ENCODE measurements at places on chromosomes 7 and 10.

DNA sequence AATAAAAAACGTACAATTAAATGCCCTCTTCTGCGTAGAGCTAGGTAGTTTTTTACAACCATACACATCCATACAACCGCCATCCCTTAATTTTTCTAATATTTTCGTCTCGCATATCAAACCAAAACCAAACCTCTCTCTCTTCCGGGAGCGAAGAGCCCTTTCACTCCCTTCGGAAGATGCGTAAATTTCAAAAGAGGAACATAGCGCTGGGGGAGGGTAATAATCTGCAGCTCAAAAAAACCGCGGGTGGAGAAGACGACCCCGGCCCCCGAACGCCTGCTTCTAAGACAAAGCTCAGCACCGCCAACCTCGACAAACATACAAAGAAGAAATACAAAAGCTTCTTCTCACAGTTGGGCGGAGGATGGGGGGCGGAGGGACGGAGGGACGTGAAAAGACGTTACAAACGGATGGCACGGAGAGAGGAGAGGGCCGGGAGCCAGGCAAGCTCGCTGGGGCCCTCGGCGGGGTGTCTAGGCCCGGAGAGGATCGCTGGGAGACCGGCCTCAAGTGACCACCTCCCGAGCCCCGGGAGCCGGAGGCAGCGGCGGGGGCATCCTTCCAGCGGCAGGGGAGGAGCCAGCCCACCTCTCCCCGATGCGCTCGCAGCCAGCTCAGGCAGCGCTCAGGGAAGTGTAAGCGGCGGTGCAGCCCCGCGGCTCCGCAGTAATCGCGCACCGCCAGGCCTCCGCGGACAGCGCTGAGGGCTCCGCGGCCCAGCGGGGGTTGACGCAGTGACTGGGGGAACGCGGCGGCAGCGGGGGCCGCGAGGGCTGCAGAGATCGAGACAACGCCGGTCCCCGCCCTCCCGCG lies 851 bp downstream of the MKRN1 start:
- DNase-seq: peak; percentile 37

DNA sequence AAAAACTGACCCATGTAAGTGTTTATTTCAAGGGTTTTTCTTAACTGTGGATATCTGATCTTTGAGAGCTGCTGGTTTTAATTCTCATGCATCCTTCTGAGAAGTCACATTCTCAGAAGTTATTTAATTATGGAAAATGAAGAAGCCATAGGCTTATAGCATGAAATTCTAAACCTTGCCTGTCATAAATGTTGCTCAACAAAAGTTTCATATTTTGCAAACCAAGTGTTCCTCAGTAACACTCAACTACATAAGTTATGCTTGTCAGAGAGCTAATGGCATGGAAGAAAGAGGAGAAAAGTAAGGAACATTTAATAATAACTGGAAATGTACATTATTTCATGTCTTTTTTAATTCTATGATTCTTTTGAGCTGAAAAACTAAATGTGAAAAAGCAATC lies 78.6 kb upstream of the MPP7 start:
- no peak for DNase-seq

DNA sequence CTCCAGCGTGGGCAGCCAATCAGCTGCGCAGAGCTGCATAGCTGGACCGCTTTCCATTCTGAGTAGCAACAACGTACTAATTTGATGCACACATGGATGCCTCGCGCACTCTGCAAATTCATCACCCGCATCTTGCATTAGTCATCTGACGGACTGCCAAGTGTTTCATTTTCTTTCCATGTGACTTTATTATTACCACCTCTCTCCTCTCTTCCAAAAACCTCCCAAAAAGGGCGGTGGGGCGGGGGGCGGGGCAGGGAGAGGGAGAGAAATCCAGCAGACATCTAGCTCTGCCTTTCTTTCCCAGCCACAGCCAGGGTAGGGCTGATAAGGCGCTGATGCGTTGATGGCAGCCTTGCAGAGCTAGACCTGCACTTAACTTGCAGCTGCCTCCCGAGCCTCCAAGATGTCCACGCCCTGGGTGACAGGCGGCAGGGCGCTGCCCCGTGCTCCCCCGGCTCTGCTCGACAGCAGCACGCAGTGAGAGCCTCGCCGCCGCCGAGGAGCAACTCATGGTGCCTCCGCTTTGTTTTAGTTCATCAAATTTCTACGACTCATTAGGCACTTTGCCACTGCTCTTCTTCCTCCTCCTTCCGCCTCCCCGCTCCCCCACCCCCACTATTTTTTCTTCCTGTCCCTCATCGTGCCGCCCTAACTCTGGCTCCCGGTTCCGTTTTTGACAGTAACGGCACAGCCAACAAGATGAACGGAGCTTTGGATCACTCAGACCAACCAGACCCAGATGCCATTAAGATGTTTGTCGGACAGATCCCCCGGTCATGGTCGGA lies 147.3 kb downstream of the CELF2 start:
- peak; percentile 49 for DNase-seq

- DNase-seq: peak; percentile 39
These were observed 139.0 kb downstream of the TACC2 start for GRCh38 chr10:122127943-122128342.

DNA sequence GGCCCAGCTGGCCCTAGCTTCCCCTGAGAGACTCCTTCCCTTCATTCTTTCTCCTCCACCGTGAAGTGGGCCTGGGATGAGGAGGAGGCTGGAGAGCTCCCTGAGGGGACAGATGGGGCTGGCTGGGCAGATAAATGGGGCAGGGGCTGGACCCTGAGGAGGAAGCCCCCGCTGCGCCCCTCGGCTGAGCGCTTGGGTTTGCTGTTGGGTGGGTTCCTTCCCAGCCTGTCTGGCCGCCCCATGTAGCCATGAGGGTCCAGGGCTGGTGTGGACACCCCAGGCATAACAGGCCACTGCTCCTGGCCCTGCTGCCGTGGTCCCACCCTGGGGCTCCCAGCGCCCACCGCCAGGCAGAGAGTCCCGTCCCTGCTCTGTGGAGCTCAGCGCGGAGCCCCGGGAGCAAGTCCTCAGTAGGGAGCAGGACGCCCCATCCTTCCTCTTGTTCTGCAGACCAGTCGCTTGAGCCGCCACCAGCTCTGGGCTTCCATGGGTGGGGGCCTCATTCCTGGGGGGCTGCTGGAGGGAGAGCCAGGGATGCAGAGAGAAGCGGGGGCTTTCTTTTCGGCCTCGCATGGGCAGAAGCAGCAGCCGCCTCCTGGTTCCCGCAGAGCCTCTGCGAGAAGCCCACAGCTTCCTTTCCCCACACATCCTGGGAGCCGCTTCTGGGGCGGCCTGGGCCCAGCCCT lies 266.4 kb upstream of the TCERG1L start:
- no peak for DNase-seq

DNA sequence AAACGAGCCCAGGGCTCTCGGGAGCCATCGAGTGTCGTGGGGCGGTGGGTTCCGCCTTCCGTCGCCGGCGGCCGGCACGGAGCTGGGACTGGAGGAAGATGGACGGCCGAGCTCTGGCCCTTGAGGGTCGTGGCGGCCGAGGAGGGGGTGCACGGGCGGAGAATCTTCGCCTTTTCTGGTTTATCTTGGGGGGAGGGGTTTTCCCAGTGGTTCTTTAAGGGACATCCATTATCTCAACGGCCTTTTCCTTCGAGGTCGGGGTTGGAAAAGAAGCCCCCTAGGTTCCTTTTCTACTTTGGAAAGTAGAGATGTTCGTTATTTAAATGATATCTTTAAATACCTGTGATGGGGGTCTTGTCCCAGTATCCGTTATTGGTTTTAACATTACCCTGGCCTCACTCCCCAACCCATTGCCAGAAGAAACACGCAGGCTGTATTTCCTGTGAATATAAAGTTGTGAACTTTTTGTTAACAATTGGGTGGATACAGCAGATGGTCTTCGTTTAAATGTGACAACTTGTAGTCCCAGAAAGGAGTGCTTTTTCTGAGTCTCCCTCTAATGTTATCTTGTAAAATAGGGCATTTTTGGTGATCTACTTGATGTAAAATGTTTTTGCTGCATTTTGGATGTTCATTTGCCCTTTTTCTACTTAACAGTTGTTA lies 765 bp downstream of the CCAR1 start:
- no peak for DNase-seq

DNA sequence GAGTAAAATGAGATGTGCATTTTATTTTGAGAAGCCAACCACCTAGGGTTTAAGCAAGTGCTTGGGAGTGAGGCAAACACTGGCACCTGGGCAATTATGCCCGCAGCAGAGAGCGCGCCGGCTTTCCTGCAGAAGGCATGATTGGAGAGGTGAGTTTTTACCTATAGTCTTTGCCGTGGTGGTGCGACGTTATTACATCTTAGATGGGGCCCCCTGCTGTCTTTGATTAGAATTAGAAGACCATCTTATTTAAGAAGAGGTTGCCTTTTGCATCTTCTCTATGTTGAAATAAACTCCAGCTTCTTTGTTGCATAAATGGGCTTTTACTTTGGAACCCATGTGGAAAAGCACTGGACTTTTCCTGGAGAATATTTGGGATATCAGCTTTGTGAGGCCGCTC lies 409.5 kb downstream of the GLRX3 start:
- DNase-seq: no peak

GRCh38 chr10:102657984-102658724 lies 13.9 kb downstream of the TRIM8 start:
- DNase-seq: peak; percentile 48

DNA sequence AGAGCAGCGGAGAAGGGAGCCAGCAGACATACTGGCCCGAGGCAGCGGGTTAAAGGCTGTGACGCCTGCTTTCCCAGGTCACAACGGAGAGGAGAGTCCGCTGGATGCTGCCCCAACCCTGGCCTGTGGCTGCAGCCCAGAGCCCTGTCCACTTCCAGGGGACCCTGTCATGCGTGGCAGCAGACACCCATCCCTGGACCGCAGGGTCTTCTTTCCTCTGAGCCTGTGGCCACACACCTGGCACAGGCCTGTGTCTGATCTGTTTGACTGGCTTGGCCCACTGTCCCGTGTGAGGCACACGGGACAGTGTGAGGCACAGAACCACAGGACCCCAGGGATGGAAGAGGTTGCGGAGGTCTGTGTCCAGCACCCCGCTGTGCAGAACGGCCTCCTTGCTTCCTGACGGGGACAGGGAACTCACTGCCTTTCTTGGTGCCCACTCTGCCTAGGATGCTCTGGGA lies 42.4 kb downstream of the INSIG1 start:
- no peak for DNase-seq

DNA sequence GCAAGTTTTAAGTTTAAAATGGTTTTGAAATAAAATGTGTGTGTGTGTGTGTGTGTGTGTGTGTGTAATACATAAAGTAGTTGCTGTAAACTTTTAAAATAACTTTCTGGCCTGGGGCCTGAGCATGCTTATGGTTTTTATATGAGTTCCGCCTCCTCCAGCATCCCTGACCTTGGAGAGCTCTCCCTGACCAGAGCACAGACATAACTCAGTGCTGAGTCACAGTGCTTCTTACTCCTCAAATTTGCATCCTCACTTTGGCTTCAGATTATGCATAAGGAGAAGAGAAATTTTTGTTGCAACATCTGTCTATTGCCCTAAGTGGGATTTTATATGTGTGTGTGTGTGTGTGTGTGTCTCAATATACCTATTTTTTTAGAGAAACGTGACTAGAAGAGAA lies 200.8 kb downstream of the ELMO1 start:
- DNase-seq: no peak

GRCh38 chr7:24024276-24025068 lies 259.5 kb upstream of the NPY start:
- no peak for DNase-seq

GRCh38 chr10:27413387-27413786 lies 90.7 kb upstream of the RAB18 start:
- no peak for DNase-seq

DNA sequence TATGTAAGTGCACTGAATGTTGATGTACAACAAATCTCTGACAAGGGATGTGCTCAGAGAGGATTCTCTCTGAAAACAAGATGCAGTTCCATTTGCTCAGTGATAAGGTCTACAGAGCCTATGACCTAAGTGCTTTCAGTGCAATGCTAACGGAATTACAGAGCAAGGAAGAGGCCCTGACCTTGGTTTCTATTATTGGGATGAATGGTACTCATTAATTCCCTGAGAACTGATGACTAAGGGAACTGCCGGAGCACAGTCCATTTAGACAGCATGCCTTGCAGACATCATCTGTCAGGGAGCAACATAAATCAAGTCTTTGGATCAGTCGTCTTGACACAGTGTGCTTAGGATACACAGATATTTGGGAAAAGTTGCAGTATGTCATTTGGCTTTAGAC lies 340.8 kb downstream of the PHTF2 start:
- no peak for DNase-seq

- no peak for DNase-seq
These were observed 24.6 kb downstream of the ALOX5 start for GRCh38 chr10:45398595-45398994.

- DNase-seq: no peak
These were observed 107.5 kb upstream of the JCAD start for GRCh38 chr10:30166929-30167328.

- DNase-seq: no peak
These were observed 82.3 kb downstream of the CUL2 start for GRCh38 chr10:35007858-35008301.

DNA sequence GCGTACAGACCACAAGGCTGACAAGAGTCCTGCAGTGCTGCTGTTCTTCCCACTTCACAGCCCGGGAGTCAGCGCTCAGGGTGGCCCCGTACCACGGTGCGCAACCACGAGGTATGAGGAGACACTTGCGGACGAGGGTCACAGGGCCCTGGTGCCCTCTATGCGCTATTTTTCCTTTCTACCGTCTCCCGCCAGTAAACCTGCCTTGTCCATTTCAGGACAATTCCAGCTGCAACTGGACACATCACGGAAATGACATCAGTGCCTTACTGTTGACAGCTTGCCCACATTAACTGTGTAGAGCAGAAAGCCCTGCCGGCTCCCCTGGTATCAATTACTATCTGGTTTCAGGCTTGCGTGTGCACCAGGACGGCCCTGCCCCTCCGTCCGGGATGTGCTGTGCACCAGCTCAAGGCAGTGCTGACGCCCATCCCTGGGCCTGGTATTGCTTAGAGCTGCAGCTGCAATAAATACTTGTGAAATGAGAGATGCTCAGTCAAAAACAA lies 65.1 kb downstream of the ZRANB1 start:
- no peak for DNase-seq

- no peak for DNase-seq
These were observed 5.8 kb downstream of the CFAP69 start for GRCh38 chr7:90250601-90251303.

- no peak for DNase-seq
These were observed 335.4 kb downstream of the PTPRN2 start for GRCh38 chr7:158252081-158252836.

- no peak for DNase-seq
These were observed 208.2 kb downstream of the SNX13 start for GRCh38 chr7:17732083-17732482.

DNA sequence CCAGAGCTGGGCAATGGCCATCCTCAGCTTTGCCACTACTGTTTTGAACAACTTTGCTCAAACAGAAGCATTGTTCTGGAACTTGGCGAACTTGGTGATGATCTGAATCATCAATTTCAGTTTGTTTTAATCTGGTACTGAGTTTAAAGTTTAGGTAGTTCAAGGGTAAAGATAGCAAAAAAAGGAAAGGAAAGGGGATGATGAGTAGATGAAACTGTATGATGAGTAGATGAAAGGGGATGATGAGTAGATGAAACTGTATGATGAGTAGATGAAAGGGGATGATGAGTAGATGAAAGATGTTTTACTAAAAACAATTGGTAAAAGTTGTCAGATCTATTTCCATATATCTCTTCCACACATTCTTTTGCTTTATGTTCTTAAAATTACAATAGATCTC lies 737.0 kb downstream of the LRMDA start:
- no peak for DNase-seq

GRCh38 chr7:142557971-142558582 lies 191.2 kb upstream of the PRSS1 start:
- DNase-seq: peak; percentile 25

All from psoas muscle (tissue), 8 donors.